ENCODE measurements at places on chromosomes 12 and 14.
A peak's percentile ranks its signal among the peaks of the same experiment; 100 is the strongest.

- DNase-seq, result no peak
Observed at GRCh38 chr12:42187799-42188198, 43.1 kb upstream of the GXYLT1 start.

- DNase-seq, result no peak
Observed at GRCh38 chr12:14843425-14843887, at the start of gene ART4. Gene ART4, minus strand, starts transcription at chr12:14843526. Its CDS starts 413 bp downstream, at chr12:14843113.

DNA sequence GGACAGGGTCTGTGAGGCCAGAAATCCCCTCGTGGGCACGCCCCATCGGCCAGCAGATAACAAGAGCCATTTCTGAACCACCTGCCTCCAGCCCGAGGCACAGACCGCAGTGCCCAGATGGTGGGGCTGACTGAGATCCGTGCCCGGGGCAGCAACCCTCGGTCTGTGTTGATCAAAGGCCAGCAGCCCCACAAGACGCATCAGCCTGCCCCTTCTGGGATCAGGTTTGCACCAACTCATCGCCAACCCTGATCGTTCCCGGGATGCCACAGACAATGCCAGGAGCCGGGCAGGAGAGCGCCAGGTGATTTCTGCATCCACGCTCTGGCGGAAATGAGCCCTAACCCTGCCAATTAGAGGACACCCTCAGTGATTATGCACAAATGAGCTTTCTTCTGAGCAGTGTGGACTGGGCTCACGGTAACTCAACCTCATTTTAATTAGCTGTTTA is 64.5 kb downstream of the TESC start:
- DNase-seq, result peak; percentile 3

DNA sequence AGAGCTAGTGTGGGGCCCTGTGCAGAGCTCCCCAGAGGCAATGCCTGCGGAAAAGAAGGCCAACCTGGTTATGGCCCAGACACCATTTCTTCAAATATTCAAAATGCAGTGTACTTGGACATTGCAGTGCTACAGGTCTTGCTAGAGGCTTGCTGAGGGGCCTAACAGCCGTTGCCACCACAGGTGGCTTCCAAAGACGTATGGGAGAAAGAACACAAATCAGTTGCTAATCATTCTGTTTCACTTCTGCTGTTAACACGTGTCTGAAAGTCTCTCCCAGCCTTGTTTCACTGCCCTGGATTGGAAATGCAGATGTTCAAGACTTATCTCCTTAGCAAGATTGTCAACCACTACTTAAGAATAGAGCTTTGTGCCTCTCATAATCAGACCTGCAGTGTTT is 925.9 kb downstream of the GALC start:
- no peak for DNase-seq

- DNase-seq, result peak; percentile 84
Observed at GRCh38 chr12:32535288-32535999, 136.1 kb downstream of the FGD4 start.

DNA sequence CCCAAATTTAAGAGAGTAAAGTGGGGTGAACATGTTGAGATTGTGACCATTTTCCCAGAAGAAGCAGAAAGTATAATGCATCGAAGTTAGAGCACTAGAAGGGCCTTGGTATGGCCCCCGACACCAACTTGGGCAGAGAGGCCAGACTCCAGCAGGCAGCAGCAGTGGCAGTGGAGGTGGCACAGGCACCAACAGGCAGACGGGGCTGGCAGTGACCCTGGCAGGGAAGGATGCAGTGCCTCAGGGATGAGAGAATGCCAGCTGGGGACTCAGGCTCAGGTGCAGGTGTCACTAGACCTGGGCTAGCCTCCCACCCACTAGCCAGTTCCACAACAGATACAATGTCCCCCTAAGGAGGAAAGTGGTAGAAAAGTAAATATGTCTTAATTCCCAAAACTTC is 27.7 kb upstream of the AMIGO2 start:
- no peak for DNase-seq
